Hematopoietic multipotent progenitor cell (in vitro differentiated cells): ENCODE measurements at places on chromosomes 5 and 9. TPM values are rescaled to one million over a fixed set of nuclear protein-coding genes. Genes with fewer than 3 reads are reported as not detected.

DNA sequence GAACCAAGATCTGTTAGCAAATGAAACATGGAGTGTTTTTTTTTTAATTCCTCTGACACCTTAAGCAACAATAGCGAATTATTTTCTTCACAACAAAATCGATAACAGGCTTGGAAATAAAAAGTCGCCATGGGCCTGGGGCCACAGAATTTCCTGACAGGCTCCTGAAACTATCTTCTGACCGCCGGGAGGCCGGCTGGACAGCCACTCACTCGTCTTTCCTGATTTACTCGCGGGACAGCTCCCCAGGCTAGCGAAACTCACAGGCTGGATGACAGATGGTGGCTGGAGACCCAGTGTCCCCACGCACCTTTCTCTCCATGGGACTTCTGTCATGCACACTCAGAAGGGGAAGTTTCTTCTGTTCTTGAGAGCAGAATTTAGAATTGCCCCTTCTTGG, 143.3 kb upstream of the IRX2 start:
- DNase-seq: no peak

DNA sequence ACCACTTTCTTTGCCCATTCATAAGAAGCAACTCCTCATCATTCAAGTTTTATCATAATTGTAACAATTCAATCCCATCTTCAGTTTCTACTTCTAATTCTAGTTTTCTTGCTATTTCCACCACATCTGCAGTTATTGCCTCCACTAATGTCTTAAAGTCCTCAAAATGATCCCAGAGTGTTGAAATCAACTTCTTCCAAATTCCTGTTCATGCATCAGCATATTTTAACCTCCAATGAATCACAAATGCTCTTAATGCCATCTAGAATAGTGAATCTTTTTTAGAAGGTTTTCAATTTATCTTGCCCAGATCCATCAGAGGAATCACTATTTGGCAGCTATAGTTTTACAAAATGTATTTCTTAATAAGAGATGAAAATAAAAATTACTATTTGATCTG, 3.2 kb upstream of the SRP19 start:
- DNase-seq: no peak

DNA sequence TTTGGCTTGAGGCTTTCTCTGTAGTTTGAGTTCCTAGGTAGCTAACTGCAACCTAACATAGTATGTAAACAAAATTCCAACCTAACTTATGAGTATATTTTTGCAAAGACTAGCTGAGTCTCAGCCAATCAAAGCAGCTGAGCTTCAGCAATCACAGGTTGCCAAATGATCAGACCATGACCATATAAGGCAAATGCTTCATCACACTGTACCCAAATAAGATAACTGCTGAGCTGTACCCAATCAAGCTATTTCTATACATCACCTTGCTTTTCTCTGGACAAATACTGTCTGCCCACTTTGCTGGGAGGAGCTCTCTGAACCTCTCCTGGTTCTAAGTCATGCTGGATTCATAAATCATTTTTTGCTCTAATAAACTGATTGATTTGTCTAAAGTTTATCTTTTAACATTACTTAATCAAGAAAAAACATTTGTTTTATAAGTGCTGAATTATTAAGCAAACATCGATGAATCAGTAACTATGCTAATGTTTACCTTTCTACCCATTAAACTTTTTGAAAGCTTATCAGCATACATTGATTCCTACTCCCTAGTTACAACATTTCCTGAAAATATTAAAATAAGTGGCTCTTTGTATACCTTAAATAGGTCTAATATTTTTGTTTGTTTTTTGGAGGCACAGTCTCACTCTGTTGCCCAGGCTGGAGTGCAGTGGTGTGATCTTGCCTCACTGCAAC, 129.7 kb upstream of the PCA3 start:
- no peak for DNase-seq

GRCh38 chr9:71767776-71768321, 464 bp downstream of the CEMIP2 start:
- peak; percentile 14 for DNase-seq

DNA sequence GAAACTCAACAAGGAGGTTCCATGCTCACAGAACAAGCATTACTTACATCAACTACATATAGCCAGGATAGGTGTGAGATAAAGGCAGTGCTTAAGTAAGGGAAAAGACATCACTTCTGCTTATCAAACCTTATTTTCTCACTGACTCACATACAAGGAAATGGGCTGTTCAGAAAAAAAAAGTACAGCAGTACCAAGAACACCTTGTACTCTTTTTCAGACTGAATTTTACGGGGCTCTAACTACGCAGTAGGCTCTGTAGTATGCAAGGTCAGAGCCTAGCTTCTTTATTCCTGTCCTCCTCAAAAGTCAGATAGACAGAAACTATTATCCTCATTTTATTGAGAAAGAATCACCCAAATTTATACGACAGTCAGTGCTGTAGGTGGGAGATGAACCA, 5.8 kb downstream of the PSMB7 start:
- no peak for DNase-seq

GRCh38 chr9:95268681-95269080, 48.8 kb downstream of the FANCC start:
- DNase-seq: no peak

Gene FRMD3
- 0.27 TPM for total RNA-seq

Gene NRG2
- under 0.01 TPM for total RNA-seq

Gene PCDHGA10
- 1.1 TPM for total RNA-seq

DNA sequence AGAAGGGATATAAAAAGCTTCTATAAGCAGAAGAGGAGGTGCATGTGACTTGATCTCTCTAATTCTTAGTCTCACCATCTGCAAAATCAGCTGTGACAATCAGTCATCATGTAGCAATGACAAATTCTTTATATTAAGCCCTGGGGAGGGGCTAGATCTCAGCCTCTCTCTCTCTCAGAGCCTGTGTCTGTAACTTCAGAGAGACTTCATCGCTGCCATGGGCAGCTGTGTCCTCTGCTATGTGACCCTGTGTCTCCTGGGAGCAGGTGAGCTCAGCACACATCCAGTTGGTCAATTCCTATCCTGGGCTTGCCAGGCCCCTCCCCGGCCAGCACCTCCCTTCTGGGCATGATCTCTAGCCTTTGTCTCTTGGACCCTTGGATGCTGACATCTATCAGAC, 109.6 kb downstream of the ANKRD18B start:
- DNase-seq: no peak

Gene SMIM32
- not detected for total RNA-seq

DNA sequence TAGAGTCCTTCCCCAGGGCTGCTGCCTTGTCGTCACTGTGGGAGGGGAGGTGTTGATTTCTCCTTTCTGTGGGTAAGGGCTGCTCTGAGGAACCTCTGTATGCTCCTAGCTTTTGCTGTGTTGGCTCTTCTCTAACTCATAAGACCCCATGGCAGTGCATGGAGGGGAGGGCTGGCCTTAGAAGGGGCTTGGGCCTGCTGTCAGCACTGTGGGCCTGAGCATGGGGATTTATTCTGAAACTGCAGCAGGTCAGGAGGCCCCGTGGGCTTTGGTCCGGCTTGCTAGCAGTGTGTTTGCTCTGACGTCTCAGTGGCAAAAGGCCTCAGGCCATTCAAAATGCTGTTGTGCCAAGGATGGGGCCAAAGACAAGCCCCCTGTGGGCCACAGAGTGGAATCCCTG, 6.8 kb downstream of the FGF18 start:
- DNase-seq: no peak
